Cerebellar nuclear complex (tissue), 1 donor: ENCODE measurements at places on chromosomes 16 and 17.

- no peak for DNase-seq
Measured at GRCh38 chr17:38429476-38430100, 1.3 kb downstream of the ARHGAP23 start.

DNA sequence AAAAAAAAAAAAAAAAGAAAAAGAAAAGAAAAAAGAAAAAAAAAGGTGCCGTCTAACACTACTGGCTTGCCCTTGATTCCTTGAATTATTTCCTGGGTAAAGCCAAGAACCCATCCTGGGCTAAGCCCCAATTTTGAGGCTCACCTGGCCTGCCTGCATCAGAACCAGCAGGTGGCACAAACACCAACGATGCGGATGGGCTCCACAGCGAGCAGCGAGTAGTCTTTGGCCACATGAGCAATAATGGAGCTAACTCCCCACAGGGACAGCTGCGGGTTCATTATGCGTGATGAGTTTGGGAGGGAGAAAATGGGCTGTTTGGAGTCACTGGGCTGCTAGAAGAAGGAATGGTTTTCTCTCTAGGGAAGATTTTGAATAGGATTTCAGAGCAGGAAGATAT, 91.1 kb downstream of the ASIC2 start:
- DNase-seq, result no peak

- no peak for DNase-seq
Measured at GRCh38 chr16:3266873-3267537, 10.6 kb upstream of the MEFV start.

DNA sequence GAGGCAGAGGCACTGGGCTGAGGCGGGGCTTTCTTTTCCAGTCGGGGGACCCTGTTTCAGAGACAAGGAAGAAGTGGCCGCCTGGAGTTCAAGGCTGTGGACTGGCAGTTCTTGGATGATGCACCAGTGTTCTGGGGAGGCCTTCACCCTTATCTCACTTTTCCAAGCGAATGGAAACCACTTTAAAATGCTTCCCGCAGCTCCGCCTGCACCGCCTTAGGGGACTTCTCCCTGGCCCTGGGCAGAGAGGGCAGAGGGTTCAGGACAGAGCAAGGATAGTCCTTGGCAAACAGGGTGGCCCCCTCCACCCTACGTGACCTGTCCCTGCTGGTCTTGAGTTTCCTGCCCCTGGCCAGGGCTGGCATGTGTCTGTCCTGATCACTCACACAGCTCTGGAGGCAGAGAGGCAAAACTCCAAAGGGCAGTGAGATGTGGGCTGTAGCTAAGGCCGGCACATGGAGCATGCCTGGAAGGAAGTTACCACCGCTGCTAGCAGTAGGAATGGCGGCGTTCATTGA, 20.6 kb downstream of the RTN4RL1 start:
- DNase-seq, result no peak

GRCh38 chr17:58643147-58643546, 48.7 kb downstream of the TEX14 start:
- DNase-seq, result no peak

DNA sequence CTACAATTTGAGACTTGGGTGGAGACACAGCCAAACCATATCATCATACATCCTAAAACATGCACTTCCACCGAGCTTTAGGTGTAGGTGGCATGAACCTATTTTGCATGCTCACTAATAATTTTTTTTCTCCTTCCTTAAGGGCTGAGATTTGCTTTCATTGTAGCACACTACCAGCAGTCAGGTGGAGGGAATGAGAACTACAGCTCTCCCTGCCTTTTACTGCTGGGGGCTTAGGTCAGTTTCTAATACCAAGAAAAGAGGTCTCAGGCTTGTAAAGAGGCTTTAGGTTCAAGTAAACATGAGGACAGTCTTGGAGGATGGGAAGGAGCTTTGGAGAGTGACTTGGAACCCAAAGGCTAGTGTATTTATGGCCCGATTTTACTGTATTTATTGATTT, 22.0 kb downstream of the CFAP20 start:
- DNase-seq, result no peak

- DNase-seq, result no peak
Measured at GRCh38 chr16:66418165-66418962, 8.7 kb upstream of the BEAN1 start.

DNA sequence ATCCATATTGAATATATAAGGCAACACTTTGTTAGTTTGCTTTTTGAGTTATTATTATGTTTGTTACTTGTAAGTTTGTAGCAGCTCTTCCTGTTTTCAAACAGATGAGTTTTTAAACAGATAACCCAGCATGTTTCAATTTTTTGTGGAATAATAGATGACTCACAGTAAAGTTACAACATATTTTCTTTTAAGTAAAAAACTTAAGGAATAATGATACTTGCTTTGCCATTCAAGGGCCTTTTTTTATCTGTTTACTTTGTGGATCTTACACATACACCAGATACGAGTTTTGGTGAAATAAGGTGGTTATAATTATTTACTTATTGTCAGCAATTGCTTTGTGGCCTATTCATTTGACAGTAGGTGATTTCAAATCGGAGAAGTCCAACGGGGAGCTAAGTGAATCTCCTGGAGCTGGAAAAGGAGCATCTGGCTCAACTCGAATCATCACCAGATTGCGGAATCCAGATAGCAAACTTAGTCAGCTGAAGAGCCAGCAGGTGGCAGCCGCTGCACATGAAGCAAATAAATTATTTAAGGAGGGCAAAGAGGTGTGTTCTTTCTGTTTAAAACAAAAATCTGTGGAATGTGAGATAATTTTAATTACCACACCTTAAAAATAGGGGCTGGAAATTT, 66.3 kb downstream of the BPTF start:
- DNase-seq, result no peak

- no peak for DNase-seq
Measured at GRCh38 chr17:48646183-48647102, 20.3 kb upstream of the HOXB9 start.

GRCh38 chr17:50908860-50909764, 43.0 kb upstream of the TOB1 start:
- DNase-seq, result no peak

- DNase-seq, result no peak
Measured at GRCh38 chr17:6070913-6071511, 833 bp downstream of the WSCD1 start.

DNA sequence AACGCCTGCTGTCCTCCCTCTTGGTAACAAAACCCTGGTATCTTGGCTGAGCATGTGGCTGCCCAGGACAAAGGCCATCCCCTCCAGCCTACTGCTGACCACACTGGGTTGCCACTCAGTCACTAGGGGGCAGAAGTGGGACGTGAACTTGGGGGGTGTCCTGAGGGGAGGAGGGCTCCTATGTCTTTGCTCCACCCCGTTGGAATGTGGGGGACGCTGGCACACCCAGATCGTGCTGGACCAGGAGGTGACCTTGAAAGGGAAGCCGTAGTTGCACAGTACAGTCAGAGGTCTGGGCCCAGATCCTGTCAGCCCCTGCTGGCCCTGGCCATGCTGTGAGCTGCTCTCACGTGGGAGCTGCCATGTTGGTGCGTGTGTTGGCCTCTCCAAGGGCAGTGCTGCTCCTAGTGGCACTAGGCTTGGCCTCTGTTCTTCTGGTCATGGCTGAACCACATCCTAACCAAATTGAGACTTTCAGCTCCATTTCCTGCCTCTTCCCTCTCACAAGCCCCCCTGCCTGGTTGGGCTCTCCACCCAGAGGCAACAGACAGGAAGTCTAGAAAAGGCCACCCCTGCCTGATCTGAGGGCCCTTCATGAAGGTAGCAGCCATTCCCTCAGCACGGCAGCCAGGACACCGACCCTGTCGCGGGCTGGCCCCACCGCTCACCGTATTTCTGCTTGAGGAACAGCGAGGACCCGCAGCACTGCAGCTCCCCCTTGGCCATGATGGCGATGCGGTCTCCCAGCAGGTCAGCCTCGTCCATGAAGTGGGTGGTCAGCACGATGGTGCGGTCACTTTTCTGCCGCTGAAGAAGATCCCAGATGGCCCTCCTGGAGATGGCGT, 29.0 kb upstream of the RNPS1 start:
- no peak for DNase-seq

- no peak for DNase-seq
Measured at GRCh38 chr17:76579281-76579680, 6.4 kb downstream of the ST6GALNAC2 start.
